ENCODE measurements at places on chromosomes 6 and 20. TPM values are rescaled to one million over a fixed set of nuclear protein-coding genes. Genes with fewer than 3 reads are reported as not detected.

Gene IRF4
- 4.7 TPM for total RNA-seq

Gene GRIK2
- 0.72 TPM for total RNA-seq

Gene SMOC2
- total RNA-seq: 29.6 TPM

Gene HSPA1B
- 543 TPM for total RNA-seq

- DNase-seq: no peak
These were observed 130.4 kb upstream of the TRAF3IP2 start for GRCh38 chr6:111736005-111736608.

DNA sequence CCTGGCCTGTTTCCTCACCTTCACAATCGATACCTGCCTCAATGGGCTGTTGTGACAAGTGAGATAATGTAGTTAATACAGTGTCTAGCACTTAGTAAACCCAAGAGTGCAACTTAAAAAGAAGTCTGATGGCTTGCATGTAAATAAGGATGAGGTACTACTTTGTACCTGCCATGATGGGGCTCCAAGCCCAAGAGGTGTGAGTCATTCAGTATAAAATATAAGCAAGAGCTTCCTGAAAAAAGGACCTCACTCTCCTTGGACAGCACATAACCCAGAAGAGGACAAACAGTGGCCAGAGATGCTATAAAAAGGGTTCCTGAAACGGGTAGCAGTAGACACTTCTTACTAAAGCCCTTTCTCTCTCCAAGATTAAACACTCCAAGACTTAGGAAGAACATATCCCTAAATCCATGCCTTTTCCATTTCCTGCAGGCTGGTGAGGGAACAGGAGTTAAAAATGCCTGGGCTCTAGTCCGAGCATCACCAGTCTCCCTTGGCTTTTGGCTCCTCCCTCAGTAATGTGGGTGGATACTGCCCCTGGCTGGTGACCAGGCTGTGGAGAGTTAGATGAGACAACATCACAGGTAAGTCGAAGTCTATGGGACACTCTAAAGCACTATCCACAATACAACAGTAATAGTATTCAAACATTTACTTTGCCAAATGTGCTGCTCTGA, 4.3 kb downstream of the UBE2V1 start:
- DNase-seq: no peak

Gene MTRF1L
- 20.2 TPM for total RNA-seq

DNA sequence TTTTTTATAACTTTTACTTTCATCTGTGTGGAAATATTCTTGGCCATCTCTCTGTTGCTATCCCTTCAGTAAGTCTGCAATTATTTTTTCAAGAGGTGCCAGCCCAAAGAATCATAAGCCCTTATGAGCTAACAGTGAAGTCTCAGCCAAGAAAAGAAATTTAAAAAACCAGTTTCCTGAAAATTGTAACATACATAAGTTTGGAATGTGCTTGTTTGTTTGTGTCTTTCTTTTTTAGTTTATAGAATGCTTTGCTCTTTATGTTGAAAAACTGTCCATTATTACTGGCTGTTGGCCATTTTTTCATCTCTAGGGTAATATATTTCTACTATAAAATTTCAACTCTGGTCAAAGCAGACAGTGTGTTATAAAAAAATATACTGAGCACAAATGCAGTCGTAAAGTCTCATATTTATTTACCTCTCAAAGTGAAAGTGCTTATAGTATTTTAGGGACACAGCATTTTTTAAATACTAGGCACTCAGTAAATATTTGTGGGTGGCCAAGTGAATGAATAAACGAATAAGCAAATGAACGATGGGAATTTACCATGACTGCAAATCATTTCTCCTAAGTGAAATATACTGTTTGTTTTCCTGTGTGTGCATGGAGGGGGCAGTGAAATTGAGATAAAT, 659.7 kb downstream of the KIF16B start:
- DNase-seq: no peak

GRCh38 chr6:38612143-38612965, 27.4 kb downstream of the BTBD9 start:
- no peak for DNase-seq

GRCh38 chr6:37524025-37524969, 24.6 kb upstream of the CCDC167 start:
- no peak for DNase-seq

GRCh38 chr20:60695226-60696000, 556.6 kb upstream of the CDH4 start:
- no peak for DNase-seq

Gene GJA1
- total RNA-seq: 13.7 TPM

Gene TFAP2B
- total RNA-seq: not detected

Gene DNMT3B
- total RNA-seq: 0.80 TPM

- DNase-seq: no peak
These were observed 859 bp upstream of the CLPS start for GRCh38 chr6:35797837-35798526.

GRCh38 chr6:71310261-71310660, 21.6 kb downstream of the OGFRL1 start:
- DNase-seq: no peak

DNA sequence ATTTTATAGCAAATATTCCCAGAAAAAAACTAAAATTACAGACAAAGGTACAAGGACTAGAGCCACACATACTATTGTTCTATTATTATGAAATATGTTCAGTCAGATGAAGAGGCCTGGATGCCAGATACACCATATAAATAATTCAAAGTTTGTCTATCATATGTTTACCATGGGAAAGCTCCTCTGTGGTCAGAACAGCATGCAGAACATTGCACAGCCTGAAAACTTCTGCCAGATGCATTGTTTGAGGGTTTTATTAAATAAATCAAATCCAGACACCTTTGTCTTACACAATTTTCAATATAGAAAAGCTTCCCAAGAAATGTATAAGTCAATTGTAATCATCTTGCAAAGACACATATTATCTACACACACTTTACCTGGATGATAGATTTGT, 35.0 kb upstream of the COL21A1 start:
- DNase-seq: no peak

DNA sequence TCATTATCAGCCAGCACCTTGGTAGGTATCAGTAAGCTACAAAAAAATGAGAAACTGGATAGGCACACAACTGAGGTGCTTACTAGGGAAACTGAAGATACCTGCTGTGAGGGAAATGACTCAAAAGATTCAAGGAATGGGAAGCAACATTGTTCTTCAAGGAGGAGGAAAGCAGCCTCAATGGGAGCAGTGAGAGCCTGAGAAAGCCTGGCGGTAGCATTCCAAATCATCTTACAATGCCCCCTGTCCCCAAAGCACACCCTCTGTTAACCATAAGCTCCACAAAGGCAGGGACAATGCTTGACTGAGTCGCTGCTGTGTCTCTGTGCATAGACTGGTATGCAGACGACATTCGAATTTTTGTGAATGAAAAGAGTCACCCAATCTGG, 10.6 kb downstream of the PKHD1 start:
- no peak for DNase-seq

Gene RNF8
- total RNA-seq: 17.3 TPM

DNA sequence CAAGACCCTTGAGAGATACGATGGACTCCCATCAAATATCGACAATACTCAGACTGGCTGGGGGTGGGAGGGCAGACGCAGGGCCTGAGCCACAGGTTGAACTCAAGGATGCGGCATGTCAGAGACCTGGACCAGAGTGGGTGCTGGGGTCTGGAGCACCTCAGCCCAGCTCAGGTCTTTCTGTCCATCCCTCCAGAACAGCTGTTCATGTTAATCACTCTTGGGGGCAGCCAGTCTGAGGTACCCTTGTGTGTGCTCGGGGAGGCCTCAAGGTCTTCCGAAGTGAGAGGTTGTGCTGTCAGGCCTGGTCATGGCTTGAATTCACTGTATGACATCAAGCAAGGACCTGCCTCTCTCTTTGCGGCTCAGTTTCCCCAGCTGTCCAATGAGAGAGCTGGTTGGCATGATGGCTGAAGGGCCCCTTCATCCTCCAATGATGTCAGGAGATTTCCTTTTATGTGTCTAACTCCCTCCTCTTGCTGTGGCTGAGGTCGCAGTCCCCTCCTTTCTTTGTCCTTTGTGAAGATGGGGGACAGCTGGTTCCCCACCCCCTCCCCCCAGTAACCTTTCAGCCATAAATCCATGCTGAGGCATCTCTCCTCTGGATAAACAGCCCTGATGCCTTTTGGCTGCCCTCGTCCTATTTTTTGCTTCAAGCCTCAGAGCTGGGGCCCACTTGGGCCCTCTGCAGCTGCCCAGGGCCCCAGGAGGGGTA, 15.3 kb downstream of the MYH7B start:
- no peak for DNase-seq

All from colonic mucosa (tissue), 4 donors.